ENCODE measurements at places on chromosomes 12 and 14. TPM values are rescaled to one million over a fixed set of nuclear protein-coding genes. Genes with fewer than 3 reads are reported as not detected.

Gene CPNE6
- total RNA-seq, result not detected

- peak; percentile 78 for DNase-seq
- H3K4me3 ChIP-seq, result peak overlapping the region; percentile 52
- H3K27ac ChIP-seq, result peak overlapping the region; percentile 67
These were observed 58.9 kb upstream of the HMGA2 start for GRCh38 chr12:65765436-65765813.

- no peak overlapping the region for H3K4me3 ChIP-seq
- H3K27ac ChIP-seq, result peak overlapping the region; percentile 33
- peaks cover 31% of the 10 kb centered on the region for H3K4me1 ChIP-seq
- H3K36me3 ChIP-seq, result no peaks in the 10 kb centered on the region
These were observed 46.5 kb downstream of the TSPAN9 start for GRCh38 chr12:3123729-3124128.

- no peak for DNase-seq
- no peaks in the 10 kb centered on the region for H3K36me3 ChIP-seq
- H3K4me3 ChIP-seq, result no peak overlapping the region
- H3K27me3 ChIP-seq, result no peaks in the 10 kb centered on the region
- H3K4me1 ChIP-seq, result no peaks in the 10 kb centered on the region
These were observed 24.4 kb upstream of the BDKRB1 start for GRCh38 chr14:96231526-96232130.

GRCh38 chr14:67973436-67973835 is 153.9 kb downstream of the RAD51B start:
- H3K4me3 ChIP-seq, result no peak overlapping the region
- no peaks in the 10 kb centered on the region for H3K4me1 ChIP-seq
- no peak for DNase-seq
- no peaks in the 10 kb centered on the region for H3K27me3 ChIP-seq
- peaks cover 9% of the 10 kb centered on the region for H3K36me3 ChIP-seq

DNA sequence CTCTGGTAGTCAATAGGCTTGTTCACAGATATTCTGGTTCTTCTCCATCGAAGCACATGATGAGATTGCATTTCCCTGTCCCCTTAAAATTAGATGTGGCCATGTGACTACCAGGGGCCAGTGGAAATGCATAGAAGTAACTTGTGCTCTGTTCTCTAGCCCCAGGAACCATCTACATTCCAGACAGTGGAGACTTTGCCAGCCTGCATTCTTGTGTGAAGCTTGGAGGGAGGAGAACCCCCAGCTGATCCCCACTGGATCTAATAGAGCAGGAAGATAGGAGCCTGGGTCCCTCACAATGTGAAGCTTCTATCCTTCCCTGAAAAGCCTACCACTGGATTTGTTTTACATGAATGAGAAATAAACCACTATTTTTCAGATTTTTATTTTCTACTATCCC is 130.1 kb downstream of the KITLG start:
- H3K4me1 ChIP-seq, result peaks cover 10% of the 10 kb centered on the region
- H3K36me3 ChIP-seq, result no peaks in the 10 kb centered on the region
- no peak overlapping the region for H3K4me3 ChIP-seq
- H3K27me3 ChIP-seq, result no peaks in the 10 kb centered on the region
- H3K27ac ChIP-seq, result no peak overlapping the region

DNA sequence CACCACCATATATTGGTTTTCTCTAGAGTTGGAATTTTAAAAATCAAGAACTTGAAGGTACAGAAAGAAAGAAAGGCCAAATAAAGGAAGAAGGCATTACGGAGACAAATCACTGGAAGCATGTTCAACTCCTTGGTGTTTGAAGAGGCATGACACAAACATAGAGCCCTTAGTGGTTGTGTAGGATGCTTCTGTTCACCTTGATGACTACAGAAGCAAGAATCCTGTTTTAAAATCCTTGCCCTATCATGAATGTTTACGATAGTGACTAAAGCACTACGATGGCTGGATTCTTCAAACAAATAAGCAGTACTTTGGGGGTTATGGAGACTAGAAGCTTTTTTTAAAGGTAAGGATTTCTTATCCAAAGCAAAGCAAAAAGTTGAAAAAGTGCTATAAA is 10.3 kb upstream of the ISM2 start:
- no peak for DNase-seq
- peaks cover 19% of the 10 kb centered on the region for H3K4me1 ChIP-seq
- peaks cover 23% of the 10 kb centered on the region for H3K36me3 ChIP-seq
- no peak overlapping the region for H3K4me3 ChIP-seq
- H3K27ac ChIP-seq, result peak overlapping the region; percentile 57

Gene FANCM
- total RNA-seq, result 6.6 TPM

DNA sequence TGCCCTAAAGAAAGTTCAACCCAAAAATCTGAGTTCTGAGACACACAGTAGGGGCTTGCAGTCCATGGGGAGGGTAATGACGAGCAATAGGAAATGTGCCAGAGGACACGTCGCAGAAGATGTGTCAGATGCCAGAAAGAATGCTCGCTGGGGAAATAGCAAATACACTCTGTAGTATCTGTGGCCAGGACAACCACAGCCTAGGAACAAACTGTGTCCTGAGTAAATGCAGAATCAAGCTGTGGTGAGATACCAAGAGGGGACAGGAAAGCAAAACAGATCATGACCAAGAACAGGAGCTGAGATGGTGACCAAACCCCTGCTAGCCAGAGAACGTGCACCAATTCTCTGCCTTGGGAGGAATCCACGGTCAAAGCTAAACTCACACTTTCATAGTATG is 9.1 kb downstream of the CRACR2A start:
- DNase-seq, result no peak
- peaks cover 10% of the 10 kb centered on the region for H3K27me3 ChIP-seq
- no peaks in the 10 kb centered on the region for H3K36me3 ChIP-seq

DNA sequence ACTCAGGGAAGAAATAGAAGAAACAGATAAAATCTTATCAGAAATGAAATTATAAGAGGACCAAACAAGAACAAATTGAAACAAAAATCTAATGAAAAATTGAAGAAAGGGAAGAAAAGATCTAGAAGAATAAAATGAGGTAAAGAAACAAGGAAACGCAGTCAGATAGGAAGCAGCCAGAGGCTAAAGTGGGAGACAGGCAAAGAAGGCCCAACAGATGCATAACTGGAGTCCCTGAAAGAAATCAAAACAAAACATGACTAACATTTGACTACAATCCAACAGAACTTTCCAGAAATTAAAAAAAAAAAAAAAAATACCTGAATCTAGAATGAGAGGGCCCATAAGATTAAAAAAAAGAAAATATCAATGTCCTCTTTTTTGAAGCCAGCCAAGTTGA is 65.6 kb downstream of the AMN start:
- no peaks in the 10 kb centered on the region for H3K27me3 ChIP-seq
- peak overlapping the region; percentile 75 for H3K27ac ChIP-seq
- H3K36me3 ChIP-seq, result peaks cover 65% of the 10 kb centered on the region
- DNase-seq, result peak; percentile 18

Gene INHBC
- total RNA-seq, result not detected

GRCh38 chr14:99802301-99803105 is 9.3 kb downstream of the EML1 start:
- no peaks in the 10 kb centered on the region for H3K27me3 ChIP-seq
- no peak for DNase-seq
- H3K27ac ChIP-seq, result no peak overlapping the region
- H3K36me3 ChIP-seq, result no peaks in the 10 kb centered on the region
- peaks cover 12% of the 10 kb centered on the region for H3K4me1 ChIP-seq

DNA sequence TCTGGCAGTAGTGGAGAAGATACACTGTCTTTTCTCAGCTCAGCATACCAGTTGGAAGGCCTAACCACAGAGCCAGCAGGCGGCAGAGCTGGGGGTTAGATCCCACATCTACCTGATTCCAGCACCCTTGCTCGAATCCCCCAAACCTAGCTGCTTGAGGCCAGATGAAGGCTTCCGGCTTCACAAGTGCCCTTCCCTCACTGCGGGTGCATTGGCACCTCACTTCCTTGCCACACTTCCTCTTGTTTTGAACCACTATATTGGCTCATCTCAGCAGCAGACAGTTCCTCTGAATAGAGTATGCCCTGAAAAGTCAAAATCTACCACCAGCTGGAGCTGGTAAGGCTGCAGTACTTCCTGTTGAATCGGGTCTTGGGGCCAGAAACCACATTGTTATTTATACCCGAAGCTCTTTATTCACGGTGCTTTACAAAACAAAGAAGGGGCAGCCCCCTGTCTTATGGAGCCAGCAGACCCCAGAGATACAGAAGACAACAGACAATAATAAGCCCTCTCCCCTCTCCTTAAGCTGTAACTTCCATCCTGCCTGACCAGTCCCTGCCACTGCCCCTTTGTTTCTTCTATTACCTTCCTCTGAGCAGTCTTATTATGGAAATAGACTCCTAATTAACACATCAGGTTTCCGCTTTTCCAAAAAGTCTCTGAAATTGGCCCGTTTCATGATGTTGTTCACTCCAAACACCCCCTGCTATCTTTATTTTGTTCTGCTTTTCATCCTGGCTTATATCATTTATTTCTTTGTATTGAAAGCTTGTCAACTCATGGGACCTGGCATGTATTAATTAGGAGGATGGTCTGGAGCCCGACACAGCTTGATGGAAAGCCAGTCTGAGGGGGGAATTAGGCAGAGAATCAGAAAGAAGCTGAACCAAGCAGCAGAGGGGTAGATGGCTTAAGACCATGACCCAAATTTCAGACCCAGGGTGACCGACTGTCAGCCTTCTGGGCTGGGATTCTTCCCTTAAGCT is 233.5 kb downstream of the EFCAB11 start:
- no peaks in the 10 kb centered on the region for H3K27me3 ChIP-seq
- H3K4me3 ChIP-seq, result no peak overlapping the region
- H3K27ac ChIP-seq, result no peak overlapping the region
- no peaks in the 10 kb centered on the region for H3K4me1 ChIP-seq
- H3K36me3 ChIP-seq, result no peaks in the 10 kb centered on the region
- no peak for DNase-seq

Gene PTPRQ
- not detected for total RNA-seq

DNA sequence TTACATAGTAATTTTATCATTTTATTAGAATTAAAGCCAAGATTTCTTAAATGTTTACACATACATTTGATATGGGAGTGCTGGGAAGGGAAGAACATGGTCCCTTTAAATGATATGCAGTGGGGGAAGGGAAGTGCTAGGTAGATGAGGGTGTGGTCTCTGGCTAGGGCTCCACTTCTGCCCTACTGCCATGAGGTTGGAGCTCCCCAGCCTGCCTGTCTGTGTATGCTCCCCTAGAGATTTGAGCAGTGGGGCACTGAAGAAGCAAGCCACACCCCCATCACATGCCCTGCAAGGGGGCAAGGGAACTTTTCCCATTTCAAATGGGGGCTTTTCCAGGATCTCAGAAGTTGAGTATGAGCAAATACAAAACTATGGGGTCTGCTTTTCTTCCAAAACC is 25.5 kb downstream of the CLECL1 start:
- H3K4me3 ChIP-seq, result no peak overlapping the region
- H3K27me3 ChIP-seq, result no peaks in the 10 kb centered on the region
- H3K36me3 ChIP-seq, result no peaks in the 10 kb centered on the region
- H3K27ac ChIP-seq, result no peak overlapping the region
- peaks cover 15% of the 10 kb centered on the region for H3K4me1 ChIP-seq

DNA sequence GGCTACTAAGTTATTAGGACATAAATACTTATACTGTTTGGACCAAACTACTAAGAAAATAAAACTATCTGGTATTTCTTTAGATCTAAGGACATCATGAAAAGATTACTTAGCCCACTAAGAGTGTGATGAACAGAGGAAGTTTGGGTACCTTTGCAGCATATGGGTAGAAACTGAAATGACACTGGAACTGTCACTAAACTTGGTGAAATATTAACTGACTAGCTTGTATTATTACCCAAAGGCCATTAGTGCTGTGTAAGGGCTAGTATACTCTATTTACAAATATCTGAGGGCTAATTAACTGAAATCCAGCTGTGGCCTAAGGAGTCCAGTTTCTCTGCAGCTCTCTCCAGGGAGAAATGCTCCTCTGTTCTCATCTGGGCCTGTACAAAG is 45.5 kb downstream of the PAWR start:
- peaks cover 5% of the 10 kb centered on the region for H3K4me1 ChIP-seq
- H3K36me3 ChIP-seq, result peaks cover 6% of the 10 kb centered on the region
- H3K27me3 ChIP-seq, result no peaks in the 10 kb centered on the region
- H3K27ac ChIP-seq, result no peak overlapping the region

DNA sequence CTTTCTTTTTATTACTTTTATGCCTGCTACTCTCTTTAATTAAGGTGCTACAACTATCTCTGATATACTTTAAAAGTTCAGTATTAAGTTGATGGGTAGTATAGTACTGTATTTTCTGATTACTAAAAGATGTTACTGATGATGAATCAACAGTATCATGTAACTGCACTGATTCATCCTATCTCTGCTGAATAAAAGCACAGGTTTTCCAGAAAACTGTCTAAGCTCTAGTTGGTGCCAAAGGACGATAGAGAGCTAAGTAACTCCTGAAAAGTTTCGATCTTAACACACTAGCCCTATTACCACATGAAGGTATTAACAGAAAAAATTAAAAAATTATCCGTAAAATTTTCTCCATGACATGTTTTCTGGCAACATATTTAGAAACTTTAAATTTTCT is 2.1 kb downstream of the SCAF11 start:
- no peaks in the 10 kb centered on the region for H3K27me3 ChIP-seq
- peaks cover 31% of the 10 kb centered on the region for H3K36me3 ChIP-seq
- peak; percentile 28 for DNase-seq
- H3K27ac ChIP-seq, result peak overlapping the region; percentile 82
- peak overlapping the region; percentile 91 for H3K4me3 ChIP-seq

DNA sequence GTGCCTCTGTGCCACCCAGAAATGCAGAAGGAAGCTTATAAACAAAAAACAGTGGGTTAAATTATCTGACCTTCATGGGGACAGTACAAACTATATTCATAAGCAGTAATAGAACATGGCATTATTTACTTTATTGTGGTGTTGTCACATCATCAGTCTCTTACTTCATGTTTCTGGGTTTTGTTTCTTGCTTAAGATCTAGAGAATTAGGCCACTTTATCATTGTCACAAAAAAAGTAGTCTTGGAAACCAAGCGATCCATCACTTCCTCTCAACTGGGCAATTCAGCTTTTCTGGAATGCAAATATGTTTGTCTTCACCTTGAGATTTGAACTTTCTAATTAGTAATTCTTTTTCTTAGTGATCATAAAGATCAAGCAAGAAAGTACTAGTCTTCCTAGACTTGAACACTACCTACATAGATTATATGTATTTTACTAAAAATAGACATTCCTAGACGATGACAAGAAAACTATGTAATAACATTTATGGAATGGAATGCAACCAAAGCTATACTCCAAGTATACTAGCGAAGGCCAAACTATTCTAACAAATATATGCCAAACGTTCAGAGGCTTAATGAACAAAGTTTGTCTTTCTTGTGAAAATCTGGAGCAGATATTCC is 363.4 kb downstream of the DAD1 start:
- no peak overlapping the region for H3K4me3 ChIP-seq
- DNase-seq, result no peak
- H3K27me3 ChIP-seq, result peaks cover 24% of the 10 kb centered on the region
- H3K4me1 ChIP-seq, result peaks cover 8% of the 10 kb centered on the region
- H3K36me3 ChIP-seq, result no peaks in the 10 kb centered on the region
